ENCODE measurements at places on chromosomes 6 and 20.

DNA sequence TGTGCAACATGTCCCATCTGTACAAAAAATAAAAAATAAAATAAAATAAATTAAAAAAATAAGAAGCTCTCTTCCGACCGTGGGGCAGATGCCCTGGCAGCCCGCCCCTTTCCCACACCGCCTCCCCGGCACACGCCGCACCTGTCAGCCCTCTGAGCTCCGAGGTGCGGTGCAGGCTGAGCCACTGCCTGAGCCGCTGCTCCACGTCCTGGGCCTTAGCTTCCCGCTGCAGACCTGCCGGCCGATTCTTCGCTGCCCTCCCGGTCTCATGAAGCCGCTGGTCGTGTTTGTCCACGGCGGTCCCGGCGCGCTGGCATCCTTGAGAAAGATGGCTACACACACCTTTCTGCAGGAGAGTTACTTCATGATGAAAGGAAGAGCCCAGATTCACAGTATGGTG, 10.7 kb upstream of the CLPSL2 start:
- H3K36me3 ChIP-seq: peaks cover 4% of the 10 kb centered on the region
- no peaks in the 10 kb centered on the region for H3K27me3 ChIP-seq
- H3K4me1 ChIP-seq: no peaks in the 10 kb centered on the region
- H3K4me3 ChIP-seq: no peak overlapping the region
- peak; percentile 49 for DNase-seq

- H3K36me3 ChIP-seq: peaks cover 68% of the 10 kb centered on the region
- no peak overlapping the region for H3K27ac ChIP-seq
- no peak overlapping the region for H3K4me3 ChIP-seq
- DNase-seq: no peak
Observed at GRCh38 chr6:160077526-160077925, 44.1 kb upstream of the SLC22A1 start.

DNA sequence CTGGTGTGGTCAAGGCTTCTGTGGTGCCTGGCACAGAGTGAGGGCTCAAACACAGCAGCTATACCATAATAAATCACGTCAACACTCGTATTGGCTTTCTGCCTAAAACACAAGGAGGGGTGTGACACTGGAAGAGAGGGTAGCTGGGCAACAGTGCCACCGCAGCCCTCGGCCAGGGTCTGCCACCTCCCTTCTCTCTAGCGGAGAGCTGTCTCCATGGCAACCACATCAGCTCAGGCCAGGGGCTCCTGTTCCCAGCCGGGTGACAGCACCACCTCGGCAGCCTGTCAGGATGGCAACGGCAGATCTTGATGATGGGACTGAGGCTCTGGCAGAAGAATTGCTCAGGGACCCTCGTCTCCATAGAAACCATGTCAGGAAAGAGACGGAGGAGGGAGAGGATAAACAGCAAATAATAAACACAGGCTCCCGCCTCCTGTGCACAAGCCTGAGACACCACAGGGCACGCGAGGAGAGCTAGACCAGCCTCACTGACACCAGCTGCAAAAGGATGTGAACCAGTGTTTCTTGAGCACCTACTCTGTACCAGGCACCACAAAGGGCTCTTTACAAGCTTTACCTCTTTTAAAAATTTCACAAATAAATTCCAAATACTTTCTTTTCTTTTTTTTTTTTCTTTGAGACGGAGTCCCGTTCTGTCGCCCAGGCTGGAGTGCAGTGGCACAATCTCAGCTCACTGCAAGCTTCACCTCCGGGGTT, 50.4 kb upstream of the TLDC2 start:
- H3K27me3 ChIP-seq: no peaks in the 10 kb centered on the region
- H3K4me3 ChIP-seq: no peak overlapping the region
- H3K27ac ChIP-seq: no peak overlapping the region
- DNase-seq: no peak

- no peak overlapping the region for H3K27ac ChIP-seq
- no peaks in the 10 kb centered on the region for H3K27me3 ChIP-seq
- H3K4me3 ChIP-seq: no peak overlapping the region
- DNase-seq: peak; percentile 66
Observed at GRCh38 chr20:43102394-43102793, 87.3 kb downstream of the PTPRT start.

GRCh38 chr20:41055679-41056078, 27.1 kb downstream of the TOP1 start:
- H3K4me1 ChIP-seq: no peaks in the 10 kb centered on the region
- no peak overlapping the region for H3K4me3 ChIP-seq
- H3K27ac ChIP-seq: no peak overlapping the region
- H3K36me3 ChIP-seq: peaks cover 3% of the 10 kb centered on the region
- no peaks in the 10 kb centered on the region for H3K27me3 ChIP-seq

GRCh38 chr20:8196096-8196495, 64.0 kb downstream of the PLCB1 start:
- H3K4me1 ChIP-seq: no peaks in the 10 kb centered on the region
- H3K27me3 ChIP-seq: no peaks in the 10 kb centered on the region
- no peak overlapping the region for H3K4me3 ChIP-seq

DNA sequence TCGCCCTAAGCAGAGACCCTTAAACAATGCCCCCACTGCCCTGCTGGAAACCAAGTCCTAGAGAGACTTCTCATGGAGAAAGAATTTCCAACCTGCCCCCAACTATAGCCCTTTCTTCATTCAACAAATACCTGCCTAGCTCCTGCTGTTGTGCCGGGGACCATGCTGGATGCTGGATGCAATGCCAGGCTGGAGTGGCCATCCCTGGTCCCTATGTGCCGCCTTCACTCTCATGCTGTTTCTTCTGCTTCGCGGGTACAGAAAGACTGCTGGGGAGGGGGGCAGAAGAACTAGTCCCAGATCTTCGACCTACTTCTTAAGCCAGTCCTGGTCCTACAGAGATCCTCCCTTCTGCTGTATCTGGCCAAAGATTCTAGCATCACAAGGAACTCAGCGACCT, 3.4 kb downstream of the MDGA1 start:
- peaks cover 53% of the 10 kb centered on the region for H3K27me3 ChIP-seq
- H3K27ac ChIP-seq: no peak overlapping the region
- no peaks in the 10 kb centered on the region for H3K36me3 ChIP-seq
- no peaks in the 10 kb centered on the region for H3K4me1 ChIP-seq

DNA sequence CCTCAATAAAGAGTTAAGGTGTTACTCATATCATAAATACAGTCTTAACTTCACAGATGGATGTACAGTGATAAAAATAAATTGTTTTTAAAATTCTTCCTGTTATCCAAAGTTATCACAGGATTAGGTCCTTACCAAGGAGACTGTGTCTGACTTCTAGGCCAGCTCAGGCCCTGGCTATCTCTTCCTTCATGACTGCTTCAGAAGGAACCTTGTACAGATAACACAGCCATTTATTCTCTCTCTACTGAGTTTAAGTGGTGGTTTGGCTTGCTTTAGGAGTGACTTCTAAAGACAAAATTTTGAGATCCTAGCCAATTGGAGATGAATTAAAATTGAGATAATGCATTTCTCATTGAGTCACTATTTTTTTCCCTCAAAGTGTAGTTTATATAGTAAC, 40.8 kb upstream of the RNF182 start:
- H3K27ac ChIP-seq: no peak overlapping the region
- DNase-seq: no peak
- no peak overlapping the region for H3K4me3 ChIP-seq
- H3K36me3 ChIP-seq: no peaks in the 10 kb centered on the region
- H3K27me3 ChIP-seq: no peaks in the 10 kb centered on the region

DNA sequence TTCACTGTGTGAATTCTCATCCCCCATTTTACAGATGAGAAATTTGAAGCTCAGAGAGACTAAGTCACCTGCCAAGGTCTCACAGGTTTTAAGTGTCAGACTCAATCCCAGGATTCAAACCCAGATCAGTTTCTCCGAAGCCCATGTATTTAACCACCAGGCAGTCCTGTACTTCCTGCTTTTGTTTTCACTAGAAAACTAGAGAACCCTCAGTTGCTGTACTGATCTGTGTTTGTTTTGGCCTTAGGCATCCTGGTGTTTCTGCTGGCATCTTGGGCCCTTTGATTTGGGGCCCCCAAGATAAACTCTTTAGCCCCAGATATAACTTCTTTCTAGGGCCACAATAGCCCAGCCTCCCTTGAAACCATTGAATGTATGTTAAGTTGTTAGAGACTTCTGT, 36.5 kb downstream of the PPP1R16B start:
- H3K36me3 ChIP-seq: no peaks in the 10 kb centered on the region
- no peaks in the 10 kb centered on the region for H3K27me3 ChIP-seq
- H3K4me3 ChIP-seq: no peak overlapping the region
- DNase-seq: no peak

DNA sequence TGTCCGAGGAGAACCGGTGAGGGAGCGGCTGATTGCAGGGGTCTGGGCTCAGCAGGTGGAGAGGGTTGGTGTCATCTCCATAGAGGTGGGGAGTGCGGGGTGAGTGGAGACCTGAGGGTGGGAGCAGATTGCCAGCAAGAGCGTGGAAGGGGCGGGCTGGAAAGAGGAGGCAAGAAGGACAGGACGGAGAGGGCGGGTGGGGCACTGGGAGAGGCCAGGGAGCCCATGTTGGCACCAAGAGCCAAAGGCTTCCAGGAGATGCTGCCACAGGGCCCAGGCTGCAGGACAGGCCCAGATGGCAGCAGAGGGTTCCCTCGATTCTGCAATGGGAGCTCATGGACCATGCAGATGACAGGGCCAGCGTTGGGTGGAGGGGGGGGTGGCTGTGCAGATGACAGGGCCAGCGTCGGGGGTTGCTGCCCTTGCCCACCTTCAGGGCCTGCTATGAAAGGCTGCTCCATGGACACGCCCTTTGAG, 105.4 kb downstream of the TMEM242 start:
- no peaks in the 10 kb centered on the region for H3K27me3 ChIP-seq
- H3K27ac ChIP-seq: no peak overlapping the region
- H3K36me3 ChIP-seq: no peaks in the 10 kb centered on the region
- no peak for DNase-seq
- no peak overlapping the region for H3K4me3 ChIP-seq

GRCh38 chr6:56954403-56955170, at the start of gene BEND6:
Gene BEND6 (plus strand): TSS chr6:56955107. CDS start chr6:56981811, 26,704 bp downstream.
- peak within 1 kb of the TSS; percentile 100 for H3K4me3 ChIP-seq
- DNase-seq: peak; percentile 74
- peaks cover 2% of the 10 kb centered on the region for H3K4me1 ChIP-seq
- H3K27me3 ChIP-seq: peaks cover 3% of the 10 kb centered on the region
- no peak within 1 kb of the TSS for H3K27ac ChIP-seq

DNA sequence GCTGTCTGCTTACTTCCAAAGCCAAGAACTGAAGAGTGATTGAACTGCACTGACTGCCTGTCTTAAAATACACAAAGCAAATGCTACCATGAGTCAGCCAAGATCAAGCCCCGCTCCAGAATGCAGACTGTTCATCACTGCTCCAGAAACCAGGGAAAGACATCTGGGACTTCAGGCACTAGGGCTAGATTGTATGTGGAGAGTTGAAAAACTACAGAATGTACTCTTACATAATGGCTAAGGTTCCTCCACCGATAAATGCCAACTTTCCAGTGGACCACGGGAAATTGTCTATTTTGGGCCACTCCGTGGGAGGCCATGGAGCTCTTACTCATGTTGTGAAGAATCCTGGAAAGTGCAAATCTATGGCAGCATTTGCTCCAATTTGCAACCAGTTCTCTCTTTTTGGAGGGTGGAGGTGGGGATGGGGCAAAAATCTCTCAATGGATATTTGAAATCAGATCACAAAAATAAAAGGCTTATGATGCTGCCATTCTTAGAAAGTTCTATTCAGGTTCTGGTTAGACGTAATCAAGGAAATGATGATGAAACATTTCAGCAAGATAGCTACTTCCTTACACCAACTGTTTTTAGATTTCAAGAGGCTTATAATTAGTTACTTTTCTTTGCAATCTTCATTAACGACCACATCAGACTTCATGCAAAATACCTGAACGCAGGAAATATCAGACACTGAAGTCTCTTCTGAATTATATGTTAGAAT, 11.8 kb upstream of the CAP2 start:
- no peaks in the 10 kb centered on the region for H3K4me1 ChIP-seq
- H3K27ac ChIP-seq: no peak overlapping the region
- H3K36me3 ChIP-seq: no peaks in the 10 kb centered on the region
- no peak for DNase-seq
- no peaks in the 10 kb centered on the region for H3K27me3 ChIP-seq

DNA sequence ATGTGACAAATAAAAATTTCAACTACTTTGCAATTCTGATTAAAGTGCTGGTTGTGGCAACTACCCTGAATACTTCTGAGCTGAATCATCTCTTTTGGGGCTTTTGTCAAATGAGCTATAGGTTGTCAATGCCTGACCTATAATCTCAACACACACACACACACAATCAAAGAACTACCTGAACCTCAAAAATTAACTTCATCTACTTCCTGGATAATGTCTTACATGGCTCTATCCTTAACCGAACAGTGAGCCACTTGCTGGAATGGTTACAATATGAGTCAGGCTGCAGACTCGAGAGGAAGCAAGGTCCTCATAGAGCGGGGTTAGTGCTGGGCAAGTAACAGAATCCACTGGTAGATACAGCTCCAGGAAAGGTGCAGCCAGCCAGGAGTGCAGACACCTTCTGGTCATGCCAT, 70.6 kb upstream of the DST start:
- no peak overlapping the region for H3K4me3 ChIP-seq
- H3K36me3 ChIP-seq: peaks cover 2% of the 10 kb centered on the region
- peak; percentile 39 for DNase-seq

DNA sequence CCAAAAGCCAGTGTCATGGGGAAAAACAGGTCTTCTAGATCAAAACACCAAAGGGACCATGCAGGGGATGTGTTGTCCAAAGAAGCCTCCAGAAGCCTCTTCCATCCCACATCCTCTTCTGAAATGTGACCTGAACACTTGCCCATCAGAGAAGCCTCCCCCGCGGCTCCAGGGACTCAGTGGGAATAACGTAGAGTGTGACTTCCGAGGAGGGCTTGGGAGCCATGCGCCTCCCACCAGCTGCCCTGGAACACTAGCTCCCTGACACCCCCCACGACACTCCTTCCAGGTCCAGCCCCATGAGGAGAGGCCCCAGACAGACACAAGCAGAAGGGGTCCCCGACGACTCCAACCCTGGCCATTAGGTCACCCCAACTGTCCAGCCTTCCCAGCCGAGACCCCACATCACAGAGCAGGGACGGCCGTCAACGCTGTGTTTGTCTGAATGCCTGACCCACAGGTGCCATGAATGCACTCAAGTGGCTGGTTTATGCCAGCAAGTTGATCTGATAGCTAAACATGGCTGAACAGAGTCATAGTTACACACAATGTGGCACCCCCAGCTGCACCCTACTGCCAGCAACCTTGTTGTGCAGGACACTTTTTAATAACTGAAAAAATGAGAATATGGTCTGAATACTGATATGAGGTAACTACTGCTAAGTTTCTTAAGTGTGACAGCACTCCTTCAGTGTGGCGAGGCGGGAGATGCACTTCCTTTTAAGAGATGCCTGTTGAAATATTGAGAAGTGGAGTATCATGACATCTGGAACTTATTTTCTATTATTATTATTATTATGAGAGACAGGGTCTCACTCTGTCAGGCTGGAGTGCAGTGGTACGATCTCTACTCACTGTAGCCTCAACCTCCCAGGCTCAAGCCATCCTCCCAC, 58.0 kb downstream of the GINS1 start:
- no peak for DNase-seq
- H3K27ac ChIP-seq: no peak overlapping the region
- H3K36me3 ChIP-seq: peaks cover 81% of the 10 kb centered on the region
- H3K27me3 ChIP-seq: no peaks in the 10 kb centered on the region
- no peaks in the 10 kb centered on the region for H3K4me1 ChIP-seq

All from H9 (cell line).